ENCODE measurements at places on chromosomes 4 and X.
A peak's percentile ranks its signal among the peaks of the same experiment; 100 is the strongest.

GRCh38 chrX:19593690-19594089 lies 78.4 kb upstream of the MAP3K15 start:
- no peak for DNase-seq

DNA sequence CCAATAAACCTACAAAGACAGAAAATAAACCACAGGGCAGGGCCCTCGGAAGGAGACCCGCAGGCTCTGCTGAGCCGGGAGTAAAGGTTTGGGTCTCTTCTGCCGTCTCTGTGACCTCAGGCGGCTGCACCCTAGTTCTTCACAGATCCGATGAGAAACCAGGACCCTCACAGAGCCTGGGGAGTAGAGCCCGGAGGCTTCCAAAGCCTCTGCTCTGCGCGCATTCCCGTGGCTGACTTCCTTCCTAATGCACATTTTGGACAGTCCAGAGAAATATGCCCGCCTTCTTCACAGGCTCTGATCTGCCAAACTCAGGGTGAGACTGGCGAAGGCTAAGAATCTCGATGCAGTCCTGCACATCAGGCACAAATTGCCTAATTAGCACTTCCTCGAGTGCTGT lies 245.5 kb downstream of the EVC2 start:
- DNase-seq, result no peak

DNA sequence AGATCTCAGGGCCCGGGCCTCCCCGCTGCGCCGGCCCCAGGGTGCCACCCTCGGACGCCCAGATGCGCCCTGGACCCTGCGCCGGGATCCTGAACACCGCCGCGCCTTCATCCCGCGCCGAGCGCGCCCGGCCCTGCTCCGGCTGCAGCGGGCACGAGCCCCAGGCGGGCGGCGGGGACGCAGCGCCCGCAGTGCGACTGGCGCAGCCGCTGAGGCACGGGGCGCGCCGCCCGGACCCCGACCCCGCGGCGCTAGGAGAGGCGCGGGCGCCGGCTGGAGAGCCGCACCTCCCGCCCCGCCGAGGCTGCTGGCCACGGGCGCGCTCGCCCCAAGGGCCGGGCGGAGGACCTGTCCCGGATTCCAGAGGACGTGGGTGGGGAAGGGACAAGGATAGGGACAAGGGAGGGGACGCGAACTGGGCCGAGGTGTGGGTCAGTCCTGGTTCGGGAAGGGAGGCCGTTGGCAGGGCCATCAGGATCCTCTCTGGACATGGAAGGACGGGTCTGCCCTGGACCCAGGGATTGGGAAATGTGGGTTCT lies 1.1 kb downstream of the ZFYVE28 start:
- no peak for DNase-seq

- DNase-seq, result no peak
These were observed 301.6 kb downstream of the NAF1 start for GRCh38 chr4:162865102-162865501.

DNA sequence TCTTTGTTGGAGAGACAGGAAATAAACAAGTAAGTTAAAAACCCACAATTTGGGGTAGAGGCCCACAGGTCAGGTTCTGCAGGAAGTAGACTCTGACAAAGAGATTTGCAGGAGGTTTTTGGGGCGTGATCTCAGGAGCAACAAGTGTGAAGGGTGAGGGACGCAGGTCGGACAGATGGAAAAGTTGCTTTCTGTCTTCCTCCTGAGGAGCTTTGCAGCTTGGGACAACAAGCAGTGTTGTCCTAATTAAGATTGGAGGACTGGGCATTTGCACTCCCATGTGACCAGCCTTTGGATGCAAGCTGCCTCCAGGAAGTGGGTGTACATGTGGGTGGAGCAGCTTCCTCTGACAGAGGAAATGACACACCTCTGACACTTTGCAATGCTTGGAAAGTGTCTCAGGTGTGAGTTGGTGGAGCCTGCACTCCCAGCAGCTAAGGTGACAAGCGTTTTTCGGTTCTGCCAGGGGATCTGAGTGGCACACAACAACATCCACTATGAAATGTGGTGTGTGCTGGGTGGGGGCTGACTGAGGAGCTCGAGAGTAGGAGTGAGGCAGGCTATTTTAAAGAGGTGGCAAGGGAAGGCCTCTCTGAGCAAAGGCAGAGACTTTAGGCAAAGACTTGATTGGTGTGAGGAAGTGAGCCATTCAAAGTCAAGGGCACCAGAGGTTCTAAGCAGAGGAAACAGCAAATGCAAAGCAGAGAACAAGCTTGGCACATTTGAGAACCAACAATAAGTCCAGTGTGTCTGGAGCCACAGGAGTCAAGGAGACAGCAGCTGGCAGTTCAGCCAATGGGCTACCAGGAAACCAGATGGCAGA lies 339.8 kb upstream of the GATB start:
- DNase-seq, result peak; percentile 69

DNA sequence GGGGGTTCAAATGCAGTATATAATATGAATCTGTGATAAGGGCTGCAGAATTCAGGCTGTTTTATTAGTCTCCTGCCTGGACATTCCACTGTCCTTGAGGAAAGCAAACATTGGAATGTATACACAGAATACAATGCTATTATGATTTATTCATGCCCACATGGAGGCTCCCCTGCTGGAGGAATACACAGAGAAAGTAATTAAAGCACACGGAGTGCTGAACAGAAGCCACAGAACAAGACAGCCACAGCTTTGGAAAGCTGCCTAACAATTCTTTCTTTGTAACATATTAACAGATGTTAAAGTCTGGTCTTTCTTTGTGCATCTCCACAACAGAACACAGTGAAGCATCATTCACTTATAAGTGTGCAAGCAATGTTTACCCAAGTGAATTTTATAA lies 155.8 kb downstream of the ARAP2 start:
- no peak for DNase-seq

DNA sequence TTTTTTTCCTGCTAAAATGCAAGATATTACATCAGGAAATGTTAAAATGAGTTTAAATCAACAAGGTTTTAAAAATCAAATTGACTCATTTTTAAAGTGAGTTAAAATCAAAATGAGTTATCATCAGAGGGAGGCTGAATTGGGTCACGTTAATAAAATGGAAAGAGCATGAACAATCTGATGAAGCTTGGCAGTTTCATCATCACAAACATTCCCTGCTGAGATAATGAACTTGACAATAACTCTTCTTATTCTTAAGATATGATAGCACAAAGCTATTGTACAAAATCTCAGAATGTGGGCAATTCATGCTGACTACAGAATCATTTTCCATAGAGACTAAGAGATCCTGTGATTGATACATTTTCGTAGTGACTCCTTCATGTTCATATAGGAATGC lies 1086.7 kb downstream of the STIM2 start:
- no peak for DNase-seq

GRCh38 chr4:125116431-125116830 lies 198.3 kb upstream of the FAT4 start:
- DNase-seq, result no peak

Measured in activated CD8-positive, alpha-beta memory T cell treated with anti-CD3 and anti-CD28 coated beads, Interleukin-2, amount 50 U/mL, for 4 hours (primary cell).